ENCODE measurements at places on chromosomes 2 and 18.

DNA sequence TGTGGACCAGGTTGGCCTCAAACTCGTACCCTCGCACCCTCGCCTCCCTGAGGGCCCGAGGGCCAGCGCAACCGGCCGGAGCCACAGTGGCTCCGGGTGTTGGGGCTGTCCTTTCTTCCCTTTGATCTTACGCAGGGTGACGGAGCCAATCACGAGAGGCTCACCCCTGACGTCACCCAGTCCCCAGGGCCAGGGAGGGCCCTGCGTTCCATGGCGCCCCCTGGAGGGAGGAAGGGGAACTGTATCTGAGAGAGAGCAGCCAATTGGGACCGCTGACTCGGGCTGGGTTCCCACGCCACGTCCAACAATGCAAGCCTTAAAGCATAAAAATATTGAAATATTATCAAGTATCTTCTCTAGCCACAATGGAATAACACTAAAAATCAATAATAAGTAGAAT lies 432.8 kb upstream of the LRRTM4 start:
- DNase-seq = no peak

DNA sequence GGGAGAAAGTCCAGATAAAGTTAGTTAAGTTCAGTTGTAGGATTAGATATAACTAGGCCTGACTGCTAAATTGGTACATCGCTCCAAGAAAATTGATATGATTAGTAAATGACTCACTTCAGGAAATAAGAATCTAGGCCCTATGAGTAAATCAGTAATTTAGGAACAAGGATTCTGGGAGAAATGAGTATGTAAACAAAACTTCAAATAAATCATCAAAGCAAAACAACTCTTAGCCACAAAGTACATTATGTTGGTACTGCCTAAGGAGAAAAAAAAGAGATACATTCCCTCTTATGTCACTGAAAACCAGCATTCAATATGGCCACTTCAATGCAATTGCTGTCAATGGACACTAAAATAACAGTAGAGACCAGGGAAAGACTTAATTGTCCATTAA lies 529.1 kb downstream of the ZNF804A start:
- DNase-seq = no peak

DNA sequence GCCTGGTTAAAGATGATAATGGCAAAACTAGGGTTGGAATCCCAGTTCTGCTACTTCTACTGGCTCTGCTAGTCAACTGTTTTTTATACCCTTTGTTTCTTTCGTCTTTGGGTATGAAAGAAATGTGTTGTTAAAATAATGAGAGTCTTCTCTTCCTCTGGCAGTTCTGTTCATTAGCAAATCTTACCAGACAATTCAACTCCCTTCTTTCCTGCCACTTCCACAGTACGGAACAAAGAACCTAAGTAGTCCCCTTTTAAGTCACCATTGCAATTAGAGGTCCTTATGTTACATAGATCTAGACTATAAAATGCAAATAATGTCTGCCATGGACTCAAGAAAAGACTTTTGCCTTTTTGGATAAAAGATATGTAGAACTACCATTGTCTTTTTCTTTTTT lies 134.1 kb downstream of the RND3 start:
- DNase-seq = no peak

DNA sequence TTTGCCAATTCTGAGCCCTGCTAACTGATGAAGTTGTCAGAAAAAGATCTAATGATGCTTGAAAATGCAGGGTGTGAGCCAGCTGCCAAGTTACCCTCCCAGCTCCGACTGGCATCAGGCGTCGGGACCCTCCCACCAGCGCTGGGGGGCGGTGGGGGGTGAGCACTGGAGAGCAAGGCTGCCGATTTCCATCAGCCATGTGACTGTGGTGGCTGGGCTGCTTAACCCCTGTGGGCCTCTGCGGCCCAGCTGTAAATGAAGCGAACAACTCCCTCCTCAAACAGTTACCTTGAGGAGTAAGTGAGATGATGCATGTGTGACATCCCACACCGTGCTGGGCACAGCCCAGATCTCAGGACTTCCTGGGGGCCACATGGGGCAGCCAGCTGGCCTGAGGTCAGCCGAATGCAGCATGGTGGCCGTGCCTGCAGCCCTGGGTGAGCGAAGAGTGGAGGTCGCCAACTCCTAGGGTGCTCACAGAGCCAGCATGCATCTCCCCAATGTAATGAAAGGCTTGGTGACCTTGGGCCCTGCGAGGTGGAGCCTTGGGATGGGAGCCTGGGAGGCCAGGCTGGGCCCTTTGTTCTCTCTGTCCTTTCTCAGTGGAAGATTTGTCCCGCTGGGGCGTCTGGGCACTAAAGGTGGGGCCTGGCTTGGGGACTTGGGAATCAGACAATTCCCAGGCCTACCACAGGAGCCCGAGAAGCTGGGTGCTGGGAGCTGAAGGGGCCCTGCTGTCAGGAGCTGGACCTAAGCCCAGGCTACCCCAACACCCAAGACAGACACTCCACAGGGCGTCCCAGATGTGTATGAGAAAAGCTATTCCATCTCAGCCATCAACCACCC lies 25.1 kb downstream of the CIB4 start:
- no peak for DNase-seq

DNA sequence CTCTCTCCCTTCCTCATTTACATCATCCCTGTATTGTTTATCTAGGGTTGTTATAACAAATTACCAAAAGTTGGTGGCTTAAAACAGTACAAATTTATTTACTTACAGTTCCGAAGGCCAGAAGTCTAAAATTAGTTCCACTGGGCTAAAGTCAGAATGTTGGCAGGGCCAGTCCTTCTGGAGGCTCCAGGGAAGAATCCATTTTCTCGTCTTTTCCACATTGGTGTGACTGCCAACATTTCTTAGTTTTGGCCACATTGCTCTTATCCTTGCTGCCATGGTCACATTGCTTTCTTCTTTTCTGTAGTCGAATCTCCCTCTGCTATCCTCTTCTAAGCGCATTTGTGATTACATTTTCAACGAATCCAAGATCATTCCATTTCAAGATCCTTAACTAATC lies 34.7 kb downstream of the ICOS start:
- DNase-seq = no peak

DNA sequence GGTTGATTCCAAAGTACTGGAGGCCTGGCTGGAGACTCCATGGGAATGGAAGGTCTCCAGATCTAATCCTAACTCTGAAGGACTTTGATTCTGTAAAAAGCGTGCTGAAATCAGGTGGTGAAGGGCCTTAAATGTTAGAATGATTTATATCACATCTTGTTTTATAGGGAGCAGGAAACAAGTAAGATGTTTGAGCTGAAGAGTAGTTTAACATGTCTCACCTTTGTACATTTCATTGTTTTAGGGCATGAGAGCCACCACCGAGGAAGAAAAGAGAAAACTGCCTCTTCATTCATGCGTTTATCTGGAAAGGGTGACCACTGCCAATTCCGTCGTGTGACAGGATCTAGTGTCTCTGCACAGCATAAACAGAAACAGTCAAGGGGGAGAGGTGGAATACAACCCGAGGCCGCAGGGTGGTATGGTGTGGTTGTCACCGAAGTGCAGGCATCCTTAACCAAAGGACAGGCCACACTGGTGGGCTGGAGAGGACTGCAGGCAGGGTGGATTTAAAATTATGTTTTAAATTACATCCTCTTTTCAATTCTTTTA lies 445.3 kb downstream of the SLC4A3 start:
- DNase-seq = no peak

DNA sequence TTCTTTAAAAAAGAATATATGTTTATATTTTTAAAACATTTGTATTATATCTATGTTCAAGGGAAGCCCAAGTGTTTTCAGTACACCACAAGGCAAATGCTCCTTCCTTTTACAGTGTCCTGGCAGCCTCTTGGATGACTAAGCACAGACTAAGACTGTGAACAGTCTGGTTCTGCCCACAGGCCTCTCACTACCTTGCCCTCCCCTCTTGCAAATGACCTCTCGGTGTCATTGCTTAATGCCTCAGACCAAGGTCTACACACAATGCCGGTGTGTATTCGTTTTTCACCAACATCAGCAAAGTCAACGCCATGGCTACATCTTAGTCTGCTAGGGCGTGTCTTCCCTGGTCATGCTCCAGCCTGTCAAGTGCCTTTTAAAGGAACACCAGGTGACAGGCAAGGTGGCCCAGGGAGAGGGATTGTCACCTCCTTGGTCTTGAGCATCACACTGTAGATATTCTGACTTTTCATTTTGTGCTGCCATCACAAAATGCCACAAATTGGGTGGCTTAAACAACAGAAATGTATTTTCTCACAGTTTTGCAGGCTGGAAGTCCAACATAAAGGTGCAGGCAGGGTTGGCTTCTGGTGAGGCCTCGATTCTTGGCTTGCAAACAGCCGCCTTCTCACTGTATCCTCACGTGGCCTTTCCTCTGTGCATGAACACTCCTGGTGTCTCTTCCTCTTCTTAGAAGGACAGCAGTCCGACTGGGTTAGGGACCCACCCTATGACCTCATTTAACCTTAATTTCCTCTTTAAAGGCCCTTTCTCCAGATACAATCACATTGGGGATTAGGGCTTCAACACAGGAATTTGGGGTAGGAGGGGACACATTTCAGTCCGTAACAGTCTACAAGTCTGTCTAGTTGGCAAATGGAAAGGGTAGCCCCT lies 266.5 kb downstream of the KLHL29 start:
- DNase-seq = no peak

DNA sequence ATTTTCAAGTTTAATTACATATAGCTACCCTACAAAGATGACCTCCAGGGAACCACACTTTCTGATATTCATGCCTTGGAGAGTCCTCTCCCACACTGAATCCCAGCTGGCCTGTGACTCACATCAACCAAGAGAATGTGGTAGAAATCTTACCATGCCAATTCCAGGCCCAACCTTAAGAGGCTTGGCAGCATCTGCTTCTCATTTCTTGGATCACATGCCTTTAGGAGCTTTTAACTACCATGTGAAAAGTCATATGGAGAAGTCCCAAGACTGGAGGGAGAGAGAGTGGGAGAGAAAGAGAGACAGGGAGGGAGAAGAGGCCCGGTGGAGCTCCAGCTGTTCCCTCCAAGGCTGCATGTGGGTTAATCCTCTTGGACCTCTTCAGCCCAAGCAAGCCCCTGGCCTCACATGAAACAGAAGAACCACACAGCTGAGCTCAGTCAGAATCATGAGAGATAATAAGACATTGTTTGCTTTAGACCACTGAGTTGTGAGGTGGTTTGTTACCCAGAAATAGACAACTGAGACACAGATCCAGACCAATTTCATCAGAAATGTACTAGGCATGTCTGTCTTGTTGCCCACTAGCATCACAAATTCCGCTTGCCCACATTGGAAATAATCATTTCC lies 190.7 kb downstream of the MTCL1 start:
- no peak for DNase-seq

DNA sequence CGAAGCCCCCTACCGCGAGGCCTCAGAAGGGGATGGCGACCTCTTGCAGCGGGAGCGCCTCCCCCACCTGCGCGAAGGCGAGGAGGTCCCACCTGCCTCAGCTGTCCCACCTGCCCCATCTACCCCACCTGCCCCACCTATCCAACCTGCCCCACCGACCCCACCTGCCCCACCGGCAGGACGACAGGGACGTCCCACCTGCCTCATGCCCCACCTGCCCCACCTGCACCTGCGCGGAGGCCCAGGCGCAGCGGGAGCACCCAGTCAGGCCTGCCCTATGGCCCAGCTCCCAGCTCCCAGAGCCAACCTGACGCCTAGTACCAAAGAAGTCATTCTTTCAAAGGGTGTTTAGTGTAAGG lies 489.1 kb upstream of the SMIM21 start:
- no peak for DNase-seq

GRCh38 chr18:2508155-2508554 lies 63.1 kb downstream of the METTL4 start:
- DNase-seq = no peak

- no peak for DNase-seq
Measured at GRCh38 chr2:223941579-223942277, 3.4 kb downstream of the WDFY1 start.

DNA sequence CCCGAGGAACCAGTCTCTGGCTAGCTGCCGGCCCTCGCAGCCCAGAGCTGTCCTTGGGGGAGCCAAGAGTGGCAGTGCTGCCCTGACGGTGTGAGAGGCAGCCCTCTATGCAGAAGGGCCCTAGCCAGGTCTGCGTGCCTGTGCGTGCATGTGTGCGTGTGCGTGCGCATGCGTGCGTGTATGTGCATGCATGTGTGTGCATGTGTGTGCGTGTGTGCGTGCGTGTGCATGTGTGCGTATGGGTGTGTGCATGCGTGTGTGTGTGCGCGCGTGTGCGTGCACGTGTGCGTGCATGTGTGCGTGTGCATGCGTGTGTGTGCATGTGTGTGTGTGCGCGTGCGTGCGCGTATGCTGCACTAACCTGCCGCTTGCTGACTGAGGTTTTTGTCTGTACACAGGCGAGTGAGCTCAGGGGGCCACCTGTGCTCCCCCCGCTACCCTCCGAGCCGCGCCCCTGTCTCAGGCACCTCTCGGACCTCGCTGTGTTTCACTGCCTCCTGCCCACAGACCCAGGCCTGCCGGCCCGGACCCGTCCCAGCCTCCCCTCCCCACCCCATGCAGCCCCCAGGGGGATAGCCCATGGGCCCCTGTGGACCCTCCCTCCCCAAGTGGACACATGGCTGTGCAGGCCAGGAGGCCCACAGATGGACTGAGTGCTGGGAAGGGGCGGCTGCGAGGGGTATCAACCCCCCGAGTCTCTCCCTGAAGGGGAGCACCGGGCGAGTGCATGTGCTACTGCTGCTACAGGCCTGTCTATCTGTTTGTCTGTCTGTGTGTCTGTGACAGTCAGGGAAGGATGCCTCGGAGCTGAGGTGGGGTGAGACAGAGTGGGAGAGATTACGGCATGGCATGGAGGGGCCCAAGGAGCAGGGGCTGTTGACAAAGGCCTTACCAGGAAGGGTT lies 31.3 kb downstream of the SPEG start:
- no peak for DNase-seq

GRCh38 chr2:133418021-133418420 lies 150.2 kb downstream of the NCKAP5 start:
- DNase-seq = no peak

GRCh38 chr2:231000211-231000904 lies 4.4 kb downstream of the SPATA3 start:
- no peak for DNase-seq

GRCh38 chr2:45986509-45986908 lies 310.7 kb upstream of the EPAS1 start:
- no peak for DNase-seq

DNA sequence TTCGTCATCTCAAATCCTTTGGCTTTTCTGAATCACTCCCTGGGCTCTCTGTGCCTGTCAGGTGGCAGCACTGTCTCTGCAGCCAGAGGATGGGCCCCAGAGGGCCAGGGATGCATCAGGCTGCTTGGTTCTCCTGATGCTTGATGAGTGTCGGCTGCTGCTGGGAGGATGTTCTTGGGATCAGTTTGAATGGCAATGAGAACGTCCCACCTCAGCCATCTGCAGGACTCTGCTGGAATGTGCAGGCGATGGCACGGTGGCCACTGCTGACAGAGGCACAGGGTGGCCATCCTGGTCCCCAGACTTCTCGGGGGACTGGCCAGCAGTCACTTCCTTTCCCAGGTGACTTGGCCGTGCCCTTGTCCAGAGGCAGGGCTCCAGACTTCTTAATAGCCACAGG lies 146.0 kb downstream of the FAM210A start:
- DNase-seq = no peak

DNA sequence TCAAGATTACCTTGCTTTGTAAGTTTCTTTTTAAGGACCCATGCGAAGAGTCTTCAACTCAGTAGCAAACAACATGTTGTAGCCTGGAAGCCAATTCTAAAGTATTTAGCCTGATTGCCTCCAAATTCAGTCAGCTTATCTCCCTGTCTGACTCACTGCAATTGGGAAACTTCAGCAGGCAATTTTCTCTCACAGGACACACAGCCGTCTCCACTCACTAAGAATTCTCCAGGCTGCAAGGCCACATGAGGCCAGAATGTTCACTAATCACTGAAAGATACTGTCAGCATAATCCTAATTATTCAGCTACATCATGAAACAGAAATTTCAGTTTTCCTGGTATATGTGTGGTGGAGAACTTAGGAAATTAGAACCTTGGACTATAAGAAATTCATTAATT lies 78.1 kb upstream of the PDE1A start:
- DNase-seq = no peak
